ENCODE measurements at places on chromosomes 2 and 18.

DNA sequence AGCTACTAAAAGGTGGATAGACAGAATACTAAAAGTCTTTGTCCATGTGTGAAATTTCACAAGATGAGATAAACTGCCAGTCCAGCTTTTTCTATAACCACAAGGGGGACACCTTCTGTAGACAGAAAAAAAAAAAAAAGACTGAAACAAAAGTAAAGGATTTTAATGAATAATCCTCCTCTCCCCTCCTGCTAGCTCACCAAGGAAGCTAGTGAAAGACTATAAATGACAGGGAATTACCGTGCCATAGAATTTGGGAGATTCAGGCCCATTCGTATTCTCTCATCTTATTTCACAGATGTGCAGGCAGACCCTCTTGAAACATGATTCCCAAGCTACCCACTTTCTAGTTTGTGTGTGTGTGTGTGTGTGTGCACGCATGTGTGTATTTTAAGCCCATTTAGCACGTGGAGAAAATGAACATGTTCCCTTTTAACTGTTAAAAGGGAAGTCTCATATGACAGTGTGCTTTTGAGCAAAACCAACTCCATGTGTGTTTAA is 36.3 kb upstream of the SLC8A1 start:
- no peak for DNase-seq

GRCh38 chr18:60389314-60389713 is 16.7 kb upstream of the MC4R start:
- DNase-seq, result no peak

DNA sequence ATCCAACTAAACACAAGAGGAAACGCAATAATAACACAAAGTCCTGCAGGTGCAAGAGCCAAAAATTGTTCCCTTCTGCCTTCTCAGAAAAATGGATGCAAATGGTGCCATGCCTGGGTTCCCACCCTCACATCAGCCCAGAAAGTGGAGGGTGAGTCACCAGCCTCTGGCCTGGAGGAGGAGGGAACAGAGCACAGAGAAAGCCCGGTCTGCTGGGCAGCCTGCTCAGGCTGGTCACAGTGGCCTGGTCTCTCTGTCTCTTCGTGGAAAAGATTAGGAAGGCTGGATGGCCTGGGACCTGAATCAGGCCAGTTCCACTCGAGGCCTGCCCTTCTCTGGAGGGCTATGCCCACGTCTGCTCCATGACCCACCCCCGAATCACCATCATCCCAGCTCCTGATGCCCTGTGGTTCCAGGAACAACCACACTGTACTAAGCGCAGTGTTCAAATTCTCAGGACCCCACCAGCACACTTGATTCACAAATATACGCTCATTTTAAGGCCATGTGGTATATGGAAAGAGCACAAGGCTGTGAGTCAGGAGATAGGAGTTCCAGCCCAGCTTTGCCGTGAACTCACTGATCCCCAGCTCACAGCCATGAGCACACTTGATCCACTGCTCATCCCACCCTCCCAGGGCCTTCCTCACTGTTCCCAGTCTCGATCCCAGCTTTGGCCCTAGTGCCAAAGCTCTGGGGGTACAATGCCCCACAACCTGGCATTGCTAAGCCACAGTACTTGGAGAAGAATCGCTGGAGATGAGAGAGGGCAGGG is 82.1 kb downstream of the ZBTB7C start:
- no peak for DNase-seq

- no peak for DNase-seq
Measured at GRCh38 chr18:62957885-62958472, 242.6 kb downstream of the PHLPP1 start.

DNA sequence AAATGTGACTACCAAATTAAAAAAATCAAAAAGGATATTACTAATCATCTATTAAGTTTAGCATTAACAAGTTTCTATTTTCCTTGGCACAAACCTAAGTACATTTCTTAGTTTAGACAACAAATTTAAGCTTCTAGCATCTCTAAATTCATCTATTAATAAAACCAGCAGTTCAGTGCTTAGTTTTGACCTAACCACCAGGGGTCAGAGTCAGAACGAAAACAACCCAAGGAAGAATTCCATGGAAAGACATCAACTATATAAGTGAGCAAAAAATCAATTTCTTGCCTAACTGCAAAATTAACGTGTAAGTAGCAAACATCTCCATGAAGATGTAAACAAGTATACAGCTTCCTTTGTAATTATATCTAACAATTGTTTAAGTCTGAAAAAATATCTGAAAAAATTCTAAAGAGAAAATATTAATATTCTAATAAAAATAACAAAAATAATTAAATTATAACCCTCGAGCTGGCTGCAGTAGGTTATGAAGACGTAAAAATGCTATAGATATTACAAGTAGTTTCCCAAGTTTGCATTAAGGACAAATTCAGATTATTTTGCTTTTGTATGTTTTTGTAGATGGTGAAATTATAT is 83.7 kb downstream of the CERKL start:
- DNase-seq, result no peak

All from anterior cingulate cortex (tissue), 58 donors.